LHCN-M2 (cell line): ENCODE measurements at places on chromosomes 3 and 15. TPM values are rescaled to one million over a fixed set of nuclear protein-coding genes. Genes with fewer than 3 reads are reported as not detected.

DNA sequence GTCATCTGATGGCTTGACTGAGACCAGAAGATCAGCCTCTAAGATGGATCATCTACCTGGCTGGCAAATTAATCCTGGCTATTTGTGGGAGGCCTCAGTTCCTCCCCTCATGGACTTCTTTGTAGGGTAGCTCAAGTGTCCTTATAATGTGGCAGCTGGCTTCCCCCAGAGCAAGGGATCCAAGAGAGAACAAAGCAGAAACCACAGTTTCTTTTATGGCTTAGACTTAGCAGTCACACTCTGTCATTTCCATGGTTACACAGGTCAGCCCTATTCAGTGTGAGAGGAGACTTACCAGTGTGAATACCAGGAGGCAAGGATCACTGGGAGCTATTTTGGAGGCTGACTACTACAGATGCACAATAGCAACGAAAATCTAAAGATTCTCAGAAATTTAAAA lies 15.3 kb upstream of the ARL14 start:
- DNase-seq, result no peak

RHCG gene
- not detected in 2 replicates for total RNA-seq

DNA sequence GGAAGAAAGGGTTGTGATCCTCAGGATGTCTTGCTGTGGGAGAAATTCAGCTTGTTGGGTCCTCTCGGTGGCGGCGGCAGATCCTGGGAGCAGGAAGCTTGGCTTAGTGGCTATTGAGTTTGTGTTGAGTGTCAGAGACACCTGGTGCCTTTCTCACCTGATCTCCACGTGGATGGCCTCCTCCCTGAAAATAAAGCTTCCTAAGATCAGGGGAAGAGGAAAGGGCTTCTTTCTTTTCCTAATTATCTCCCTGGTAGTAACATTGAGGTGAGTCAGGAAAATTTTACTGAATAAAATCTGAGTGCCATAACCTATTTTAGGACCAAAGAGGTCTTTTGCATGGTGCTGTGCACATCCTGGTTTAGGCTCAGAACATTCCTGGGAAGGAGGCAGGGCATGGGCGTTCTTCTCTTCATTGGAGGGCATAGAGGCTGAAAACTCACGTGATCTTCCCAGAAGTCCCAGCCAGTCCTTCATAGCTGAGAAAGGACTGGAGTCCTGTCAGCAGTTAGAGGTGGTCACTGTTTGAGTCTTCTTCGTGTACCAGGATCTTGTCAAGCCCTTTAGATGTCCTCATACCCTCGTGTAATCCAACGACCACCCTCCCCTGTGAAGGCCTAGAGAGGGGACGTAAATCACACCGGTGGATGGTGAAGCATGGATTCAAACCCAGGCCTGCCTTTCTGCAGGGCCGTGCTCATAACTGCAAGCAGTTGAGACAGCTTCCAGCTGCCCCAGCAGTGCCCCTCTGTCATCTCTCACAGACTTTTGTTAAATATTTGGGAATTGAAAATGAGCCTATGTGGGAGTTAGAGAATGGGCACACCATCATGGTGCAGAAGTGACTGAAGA lies 1.1 kb downstream of the CMTM8 start:
- DNase-seq, result no peak

DNA sequence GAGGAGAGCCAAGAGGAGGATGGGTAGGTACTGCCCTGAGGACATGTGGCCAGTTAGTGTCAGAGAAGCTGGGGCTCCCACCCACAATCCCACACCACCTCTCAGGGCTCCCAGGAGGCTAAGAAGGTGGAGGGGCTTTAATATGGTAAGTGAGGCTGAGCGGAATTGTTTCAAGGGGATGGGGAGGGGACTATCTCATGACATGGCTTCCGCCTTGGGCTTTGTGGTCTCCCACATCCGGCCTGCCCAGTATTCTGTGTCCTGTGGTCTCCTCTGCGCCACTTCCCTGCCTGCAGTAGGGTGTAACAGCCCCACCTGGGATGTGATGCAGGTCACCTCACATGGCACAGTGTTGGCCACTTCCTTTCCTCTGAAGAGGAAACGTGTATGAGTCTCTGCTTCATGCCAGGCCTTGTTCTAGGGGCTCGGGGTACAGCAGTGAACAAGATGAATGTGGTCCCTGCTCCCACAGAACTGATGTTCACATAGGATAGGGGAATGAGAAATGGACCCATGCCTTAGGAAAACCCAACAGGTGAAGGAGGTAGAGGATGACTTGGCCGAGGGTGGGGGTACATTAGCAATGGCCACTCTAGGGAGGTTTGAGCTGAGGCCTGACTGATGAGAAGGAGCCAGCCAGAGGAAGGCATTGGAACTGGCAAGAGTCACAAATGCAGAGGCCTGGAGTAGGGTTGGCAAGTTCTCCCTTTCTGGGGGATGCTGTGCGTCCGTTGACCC lies 3.2 kb downstream of the NEIL1 start:
- DNase-seq, result no peak

CPN2 gene
- not detected in 2 replicates for total RNA-seq

GRCh38 chr3:120258009-120258408 lies 27.0 kb downstream of the GPR156 start:
- no peak for DNase-seq

DNA sequence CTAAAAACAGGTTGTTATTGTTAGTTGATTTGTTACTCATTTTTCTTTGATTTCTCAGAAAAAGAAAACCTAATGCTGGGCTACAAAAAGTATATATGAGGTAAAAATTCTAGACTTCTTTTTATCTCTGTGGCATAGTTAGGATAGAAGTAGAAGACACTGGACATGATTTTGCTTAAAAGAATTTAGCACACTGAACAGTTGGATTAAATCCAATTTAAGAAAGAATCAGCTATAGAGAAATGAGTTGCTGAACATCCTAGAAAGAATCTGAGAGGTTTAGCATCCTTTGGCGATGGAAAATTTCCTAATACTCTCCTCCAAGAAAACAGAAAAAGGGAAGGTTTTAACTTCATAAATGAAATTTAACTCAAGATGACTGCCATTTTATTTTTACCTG lies 259.7 kb downstream of the TBL1XR1 start:
- DNase-seq, result no peak

HYAL1 gene
- 0.23 and 0.32 TPM in 2 replicates for total RNA-seq

GRCh38 chr15:79401301-79401700 lies 30.8 kb upstream of the MINAR1 start:
- DNase-seq, result no peak

- no peak for DNase-seq
Measured at GRCh38 chr3:180223268-180223667, 186.5 kb upstream of the PEX5L start.

DNA sequence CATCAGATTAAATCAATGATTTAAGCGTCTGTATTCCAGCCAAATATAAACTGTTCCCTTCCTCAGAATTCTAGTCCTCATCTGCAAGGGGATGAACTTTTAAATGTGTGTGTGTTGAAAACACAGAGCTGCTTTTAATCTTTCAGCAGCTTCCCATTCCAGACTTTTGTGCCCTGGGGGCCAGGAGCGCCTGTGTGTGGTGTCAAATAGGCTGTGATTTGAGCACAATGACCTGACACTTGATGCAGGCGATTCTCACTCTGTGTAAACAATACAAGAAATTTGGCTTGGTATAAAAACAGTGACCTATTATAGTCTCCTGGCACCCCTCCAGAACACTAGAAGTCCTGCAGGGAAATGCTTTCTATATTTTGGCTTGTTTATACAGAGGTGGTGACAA lies 274.6 kb upstream of the ROPN1 start:
- no peak for DNase-seq
